ENCODE measurements at places on chromosomes 13 and 19.

GRCh38 chr13:37029617-37030016 lies 29.0 kb downstream of the EXOSC8 start:
- DNase-seq, result no peak

GRCh38 chr13:99007414-99007986 lies 29.6 kb upstream of the DOCK9 start:
- DNase-seq, result no peak

DNA sequence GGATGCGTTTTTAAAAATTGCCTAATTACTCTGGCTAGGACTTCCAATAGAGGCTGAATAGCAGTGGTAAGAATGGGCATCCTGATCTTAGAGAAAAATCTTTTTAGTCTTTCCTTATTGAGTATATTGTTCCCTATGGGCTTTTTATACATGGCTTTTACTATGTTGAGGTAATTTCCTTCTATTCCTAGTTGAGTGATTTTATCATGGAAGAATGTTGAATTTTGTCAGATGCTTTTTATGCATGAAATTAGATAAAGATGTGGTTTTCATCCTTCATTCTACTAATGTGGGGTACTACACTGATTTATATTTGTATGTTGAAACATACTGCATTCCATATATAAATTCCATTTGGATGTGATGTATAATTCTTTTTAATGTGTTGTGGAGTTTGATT lies 2673.8 kb downstream of the PCDH9 start:
- DNase-seq, result no peak

DNA sequence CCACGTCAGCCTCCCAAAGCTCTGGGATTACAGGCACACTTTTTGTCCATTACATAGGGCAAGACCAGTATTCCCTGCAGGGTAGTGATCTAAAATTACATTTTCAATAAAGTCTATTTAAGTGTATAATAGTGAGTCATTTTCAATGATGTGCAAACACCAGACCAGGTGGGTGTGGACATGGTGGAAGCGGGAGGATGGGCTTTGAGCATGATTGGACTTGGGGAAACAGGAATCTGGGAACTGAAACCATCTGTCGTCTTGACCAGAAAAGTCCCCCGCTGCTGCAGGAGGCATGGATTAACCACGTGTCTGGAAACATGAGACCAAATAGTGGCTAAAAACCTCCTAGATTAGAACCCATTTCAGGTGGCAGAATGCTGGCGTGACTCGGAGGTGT lies 4.9 kb downstream of the FXYD3 start:
- no peak for DNase-seq

GRCh38 chr13:48944221-48944620 lies 31.5 kb upstream of the FNDC3A start:
- DNase-seq, result no peak

- DNase-seq, result no peak
Measured at GRCh38 chr19:54677217-54677616, 14.4 kb downstream of the LILRB4 start.

- DNase-seq, result no peak
Measured at GRCh38 chr19:30171795-30172612, 200.2 kb upstream of the ZNF536 start.

- no peak for DNase-seq
Measured at GRCh38 chr19:1105008-1105872, 1.4 kb downstream of the GPX4 start.

GRCh38 chr13:100597253-100597652 lies 8.7 kb upstream of the GGACT start:
- no peak for DNase-seq

DNA sequence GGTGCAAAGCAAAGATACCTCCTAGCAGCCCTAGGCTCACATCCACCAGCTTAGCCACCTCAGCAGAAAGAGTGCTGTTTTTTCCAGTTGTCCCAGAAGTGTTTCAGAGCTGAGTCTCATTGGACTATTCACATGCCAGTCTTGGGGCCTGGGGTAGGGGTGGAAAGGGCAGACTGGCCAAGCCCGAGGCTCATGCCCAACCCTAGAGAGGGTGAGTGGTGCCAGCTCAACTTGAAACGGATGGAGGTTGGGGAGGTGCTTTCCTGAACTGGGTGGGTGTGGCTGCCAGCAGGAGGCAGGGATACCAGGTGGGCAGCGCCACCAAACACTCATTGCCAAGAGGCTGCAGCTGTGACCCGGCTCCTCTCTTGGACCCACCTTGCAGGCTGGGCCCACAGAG lies 116.9 kb downstream of the DPF1 start:
- DNase-seq, result no peak

DNA sequence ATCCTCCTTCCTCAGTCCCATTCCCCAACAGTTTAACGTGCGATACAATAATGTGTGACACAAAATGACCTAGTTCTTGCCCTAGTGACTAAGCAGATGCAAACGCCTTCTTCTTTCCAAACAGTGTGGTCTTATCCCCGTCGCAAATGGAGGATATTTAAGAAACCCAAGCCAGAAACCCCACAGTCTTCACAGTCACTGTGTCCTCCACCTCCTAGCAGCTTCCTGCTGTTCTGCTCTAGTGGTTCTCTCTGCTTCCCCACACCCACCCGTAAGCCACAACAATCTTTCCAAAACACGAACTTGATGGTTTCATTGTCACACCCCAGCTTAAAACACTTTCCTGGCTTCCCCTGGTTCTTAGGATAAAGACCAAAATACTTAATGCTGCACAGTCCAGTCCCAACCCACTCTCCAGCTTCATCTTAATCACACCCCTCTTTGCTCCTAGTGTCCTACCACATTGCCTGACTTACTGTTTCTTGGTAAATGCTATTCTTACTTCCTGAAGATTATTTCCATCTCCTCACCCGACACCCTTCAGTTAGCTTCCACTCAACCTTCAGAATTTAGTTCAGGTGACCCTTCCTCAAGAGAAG lies 32.3 kb downstream of the ITM2B start:
- no peak for DNase-seq

DNA sequence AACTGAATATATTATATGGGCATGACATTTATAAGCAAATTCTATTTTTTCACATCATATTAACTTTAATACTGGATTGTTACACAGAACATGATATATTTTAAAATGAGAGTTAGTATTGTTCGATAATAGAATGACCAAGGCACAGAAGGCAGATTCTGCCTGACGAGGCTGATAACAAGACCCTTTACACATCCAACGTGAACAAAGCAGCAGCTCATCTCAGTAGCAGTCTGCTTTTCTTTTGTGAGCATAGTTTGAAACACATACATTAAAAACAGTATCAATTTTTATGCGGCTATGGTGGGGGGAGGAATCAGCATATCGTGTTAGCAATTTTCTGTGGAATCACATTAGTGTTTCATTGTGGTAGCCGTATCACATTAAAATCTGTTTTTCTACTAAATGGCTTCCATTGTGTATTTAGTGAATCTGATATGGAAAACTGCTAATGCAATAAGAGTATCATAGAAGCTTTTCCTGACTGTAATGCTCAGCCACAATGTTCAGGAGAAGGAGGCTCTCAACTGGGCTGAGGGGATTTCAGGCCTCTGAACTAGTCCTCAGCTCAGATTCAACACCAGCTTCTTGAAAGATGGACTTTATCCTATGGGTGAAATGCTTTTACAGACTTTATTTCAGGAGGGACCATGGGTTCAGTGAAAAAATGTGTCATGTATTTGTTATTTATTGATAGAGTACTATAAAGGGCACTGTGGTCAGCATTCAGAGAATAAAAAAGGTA lies 4.0 kb downstream of the SMAD9 start:
- no peak for DNase-seq

DNA sequence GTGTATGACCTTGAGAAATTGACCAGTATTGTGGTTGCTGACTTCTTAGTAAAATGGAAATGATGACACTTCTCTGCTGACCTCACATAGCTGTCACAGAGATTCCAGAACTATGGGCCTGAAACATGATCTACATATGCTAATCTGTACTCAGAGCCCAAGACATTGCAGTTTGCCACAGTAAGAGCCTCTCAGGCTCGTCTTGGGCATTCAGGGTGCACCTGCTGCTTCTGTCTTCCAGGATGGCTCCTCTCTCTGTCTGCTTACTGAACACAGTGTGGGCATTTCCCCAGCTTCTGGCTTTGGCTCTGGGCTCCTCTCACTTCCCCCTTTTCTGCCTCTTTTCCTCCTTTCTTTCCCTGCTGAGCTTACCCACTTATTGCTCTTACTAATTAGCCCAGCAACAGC lies 22.3 kb upstream of the SLC46A3 start:
- no peak for DNase-seq

GRCh38 chr19:1585243-1585580 lies 7.5 kb downstream of the MBD3 start:
- DNase-seq, result no peak

- no peak for DNase-seq
Measured at GRCh38 chr13:87669379-87669978, 1.7 kb upstream of the SLITRK5 start.

Data from activated CD4-positive, alpha-beta T cell treated with anti-CD3 and anti-CD28 coated beads for 4 hours (primary cell).